NCI-H2171 treated with DMSO at 0.1 percent for 48 hours (cell line): ENCODE measurements at places on chromosomes 4 and X.

- no peak for DNase-seq
Observed at GRCh38 chr4:168632301-168632725, 135.5 kb downstream of the PALLD start.

GRCh38 chr4:163590103-163590502, 95.6 kb downstream of the TMA16 start:
- no peak for DNase-seq

DNA sequence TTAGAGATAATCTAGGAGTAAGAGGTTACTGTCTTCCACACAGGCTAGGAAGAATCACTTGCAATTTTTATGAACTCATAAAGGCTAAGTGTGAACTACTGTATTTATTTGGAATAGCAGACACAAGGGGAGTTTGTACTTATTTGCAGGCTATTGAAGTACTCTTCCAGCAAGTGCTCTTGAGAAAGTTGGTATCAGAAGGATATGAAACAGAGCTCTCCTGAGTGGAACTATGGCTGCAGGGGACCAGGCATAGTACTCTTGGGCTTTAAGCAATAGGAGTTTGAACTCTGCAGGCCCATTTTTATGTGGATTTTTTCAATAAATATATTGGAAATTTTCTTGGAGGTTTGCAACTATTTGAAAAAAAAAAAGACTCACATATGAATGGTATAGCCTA, 756.3 kb upstream of the ATOH1 start:
- DNase-seq, result no peak

DNA sequence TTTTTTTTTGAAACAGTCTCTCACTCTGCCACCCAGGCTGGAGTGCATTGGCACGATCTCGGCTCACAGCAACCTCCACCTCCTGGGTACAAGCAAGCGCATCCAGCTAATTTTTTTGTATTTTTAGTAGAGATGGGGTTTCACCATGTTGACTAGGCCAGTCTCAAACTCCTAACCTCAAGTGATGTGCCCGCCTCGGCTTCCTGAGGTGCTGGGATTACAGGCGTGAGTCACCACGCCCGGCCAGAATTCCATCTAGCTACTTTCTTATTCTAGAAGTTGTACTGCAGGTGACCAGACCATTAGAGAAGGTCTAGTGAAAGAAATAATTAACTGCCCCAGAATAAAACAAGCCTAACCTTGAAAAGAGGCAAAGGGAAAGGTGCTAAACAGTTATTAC, 2.3 kb downstream of the LRBA start:
- no peak for DNase-seq

- no peak for DNase-seq
Observed at GRCh38 chrX:69107747-69108401, 57.4 kb downstream of the PJA1 start.

GRCh38 chrX:50180073-50180940, 20.5 kb downstream of the AKAP4 start:
- no peak for DNase-seq

DNA sequence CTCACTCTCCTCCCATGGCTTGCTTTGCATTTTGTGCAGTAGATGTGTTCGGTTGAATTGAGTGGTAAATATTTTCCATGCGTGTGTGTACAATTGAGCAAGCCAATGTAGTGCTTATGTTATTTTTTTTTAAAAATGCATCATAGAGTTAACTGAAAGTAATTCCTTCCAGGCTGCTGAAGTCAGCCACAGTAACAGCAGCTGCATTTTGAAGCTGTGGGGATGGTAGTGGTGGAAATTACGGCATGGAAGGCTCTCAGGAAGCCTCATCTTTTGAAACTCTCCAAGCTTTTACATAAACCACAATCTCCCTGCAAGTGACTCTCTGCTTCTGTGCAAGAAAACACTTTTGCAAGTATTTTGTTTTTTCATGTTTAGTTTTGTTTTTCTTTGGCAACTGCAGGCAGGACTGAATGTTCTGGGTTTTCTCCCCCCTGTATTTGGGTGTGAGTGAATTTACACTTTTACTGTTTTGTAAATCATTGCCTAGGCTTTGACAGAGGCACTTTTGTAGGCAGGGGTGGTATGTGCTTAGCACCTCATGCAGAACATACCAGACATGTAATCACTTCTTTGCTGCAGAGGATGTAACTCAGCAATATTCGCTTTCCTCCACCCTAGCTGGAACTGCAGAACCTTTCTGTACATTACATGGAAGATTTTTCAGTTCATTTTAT, 56.2 kb downstream of the LRRC66 start:
- no peak for DNase-seq

DNA sequence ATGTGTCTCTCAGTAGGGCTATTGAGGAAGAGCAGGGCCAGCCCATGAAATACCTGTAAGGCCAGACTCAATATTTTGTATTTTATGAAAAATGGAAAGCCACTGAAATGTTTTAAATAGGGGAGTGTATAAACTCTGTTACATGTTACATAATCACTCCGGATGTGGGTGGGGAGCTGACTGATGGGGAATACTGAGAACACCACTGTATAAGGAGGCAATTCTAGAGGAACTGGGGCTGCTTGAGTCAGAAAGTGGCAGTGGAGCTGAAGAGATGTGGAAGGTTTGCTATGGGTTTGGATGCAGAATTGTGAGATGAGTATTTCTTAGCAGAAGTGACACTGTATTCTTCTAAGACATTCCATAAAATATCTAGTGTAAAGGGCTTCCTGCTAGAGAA, 647.8 kb upstream of the LCORL start:
- no peak for DNase-seq

- no peak for DNase-seq
Observed at GRCh38 chr4:110669663-110670062, 46.8 kb upstream of the PITX2 start.

GRCh38 chr4:145565328-145565727, 53.9 kb upstream of the MMAA start:
- DNase-seq, result no peak

DNA sequence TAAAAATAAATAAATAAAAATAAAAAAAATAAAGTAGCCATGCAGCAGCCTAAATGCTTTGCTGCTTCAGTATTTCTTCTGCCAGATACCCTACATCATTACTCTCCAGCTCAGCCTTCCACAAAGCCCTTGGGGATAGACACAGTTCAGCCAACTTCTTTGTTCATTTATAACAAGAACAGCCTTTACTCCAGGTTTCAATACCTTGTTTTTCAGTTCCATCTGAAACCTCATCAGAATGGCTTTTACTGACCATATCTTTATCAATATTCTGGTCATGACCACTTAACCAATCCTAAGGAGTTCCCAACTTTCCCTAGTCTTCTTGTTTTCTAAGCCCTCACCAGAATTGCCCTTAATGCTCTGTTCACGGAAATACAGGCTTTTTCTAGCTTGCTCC, 128.3 kb upstream of the MED14 start:
- DNase-seq, result no peak
